ENCODE measurements at places on chromosomes 16 and 17.
A peak's percentile ranks its signal among the peaks of the same experiment; 100 is the strongest.

DNA sequence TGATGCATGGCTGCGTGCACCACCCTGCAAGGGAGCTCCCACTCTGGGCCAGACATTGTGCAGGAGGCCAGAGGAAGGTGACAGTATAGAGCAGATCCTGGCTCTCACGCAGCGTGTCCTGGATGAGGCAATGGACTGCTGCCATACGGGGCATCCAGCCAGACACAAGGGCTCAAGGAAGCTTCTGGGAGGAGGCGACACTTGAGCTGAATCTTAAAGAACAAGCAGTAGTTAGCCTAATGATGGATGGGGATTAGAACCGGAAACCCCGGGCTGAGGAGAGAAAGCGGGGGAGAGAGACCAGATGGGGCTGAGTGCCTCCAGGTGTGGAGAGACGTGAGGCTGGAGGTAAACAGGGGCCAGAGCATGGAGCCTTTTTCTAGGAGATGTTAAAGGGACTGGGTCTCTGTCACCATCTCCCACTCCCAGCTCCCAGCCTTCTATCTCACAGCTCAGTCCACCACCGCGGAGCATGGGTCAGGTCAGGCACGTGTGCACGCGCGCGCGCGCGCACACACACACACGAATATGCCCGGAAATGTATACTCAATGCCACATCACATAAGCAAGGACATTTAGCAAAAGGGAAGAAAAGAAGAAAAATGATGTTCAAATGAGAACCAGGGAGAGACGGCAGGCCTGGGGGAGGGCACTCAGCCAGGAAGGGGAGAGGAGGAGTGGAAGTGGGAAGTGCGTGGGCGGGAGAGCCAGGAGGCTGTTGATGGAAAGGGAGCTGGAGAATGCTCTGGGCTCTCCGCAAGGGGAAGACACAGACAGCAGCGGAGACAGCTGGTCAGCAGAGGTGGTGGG lies 46.3 kb downstream of the CCDC42 start:
- DNase-seq: no peak

DNA sequence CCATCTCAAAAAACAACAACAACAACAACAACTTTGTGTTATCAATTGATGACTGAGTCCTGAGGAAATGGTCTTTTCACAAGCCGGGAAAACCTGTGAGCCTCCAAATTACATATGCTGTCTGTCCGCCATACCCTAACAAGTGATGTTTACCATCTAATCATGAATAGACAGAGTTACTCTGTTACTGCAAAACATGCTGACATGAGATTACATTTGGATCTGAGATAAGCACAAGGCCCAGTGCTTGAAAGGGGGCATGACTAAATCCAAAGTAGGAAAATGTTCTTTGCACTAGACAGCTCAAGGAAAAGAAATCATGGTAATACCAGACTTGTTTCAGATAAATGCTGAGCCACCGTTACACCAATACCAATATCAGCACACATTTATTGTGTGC lies 8.6 kb upstream of the ATXN1L start:
- DNase-seq: no peak

- no peak for DNase-seq
These were observed 160.7 kb downstream of the IRX5 start for GRCh38 chr16:55091213-55091870.

DNA sequence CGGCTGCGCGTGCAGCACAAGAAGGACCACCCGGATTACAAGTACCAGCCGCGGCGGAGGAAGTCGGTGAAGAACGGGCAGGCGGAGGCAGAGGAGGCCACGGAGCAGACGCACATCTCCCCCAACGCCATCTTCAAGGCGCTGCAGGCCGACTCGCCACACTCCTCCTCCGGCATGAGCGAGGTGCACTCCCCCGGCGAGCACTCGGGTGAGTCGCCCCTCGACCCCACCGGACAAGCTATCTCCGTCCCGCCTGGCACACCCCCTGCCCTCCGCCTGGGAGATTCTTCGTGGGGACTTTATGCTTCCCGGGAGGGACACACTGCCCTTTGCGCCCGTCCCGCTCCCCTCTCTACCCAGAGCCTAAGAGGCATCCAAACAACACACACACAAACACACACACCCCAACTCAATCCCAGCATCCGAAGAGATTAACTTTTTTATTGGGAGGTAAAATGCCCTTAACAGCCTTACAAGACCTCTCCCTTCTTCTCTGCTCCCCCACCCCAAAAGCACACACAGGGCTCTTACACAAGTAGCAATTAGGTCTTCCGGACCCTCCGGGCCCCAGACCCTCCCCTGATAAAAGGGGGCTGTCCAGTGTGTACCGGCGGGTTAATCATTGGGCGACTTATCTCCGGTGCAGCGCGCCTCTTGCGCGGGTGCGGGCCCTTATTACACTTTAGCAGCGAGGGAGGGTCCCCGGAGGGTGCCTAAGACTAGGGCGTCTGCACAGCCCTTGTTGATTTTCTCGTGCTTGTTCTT lies 2.1 kb downstream of the SOX9 start:
- DNase-seq: peak; percentile 69

GRCh38 chr16:53745753-53746266 lies 41.9 kb downstream of the FTO start:
- DNase-seq: no peak

DNA sequence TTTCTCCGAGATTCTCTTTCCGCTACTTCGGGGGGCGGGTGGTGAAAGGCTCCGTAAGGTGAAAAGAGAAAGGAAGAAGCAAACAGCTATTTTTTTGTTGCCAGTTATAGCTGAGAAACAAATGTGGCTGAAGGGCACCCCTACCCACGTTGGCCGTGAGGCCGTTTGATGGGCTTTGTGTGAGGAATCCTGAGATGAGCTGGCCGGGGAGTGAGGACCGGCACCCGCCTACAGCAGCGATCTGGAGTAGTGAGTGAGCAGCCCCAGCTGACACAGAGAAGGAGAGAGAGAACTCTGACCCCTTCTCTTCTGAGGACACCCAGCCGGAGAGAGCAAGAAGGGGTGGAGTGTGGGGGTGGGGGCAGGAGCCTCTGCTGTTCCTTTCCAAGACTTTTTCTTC lies 5.6 kb downstream of the JPH3 start:
- no peak for DNase-seq

- DNase-seq: no peak
These were observed 5.8 kb downstream of the ZG16B start for GRCh38 chr16:2835638-2836493.

GRCh38 chr16:31243734-31244670 lies 15.8 kb upstream of the ITGAM start:
- DNase-seq: no peak

- DNase-seq: no peak
These were observed 68.7 kb downstream of the HIC1 start for GRCh38 chr17:2123375-2124251.

- no peak for DNase-seq
These were observed 11.5 kb upstream of the ELAC2 start for GRCh38 chr17:13029340-13029739.

DNA sequence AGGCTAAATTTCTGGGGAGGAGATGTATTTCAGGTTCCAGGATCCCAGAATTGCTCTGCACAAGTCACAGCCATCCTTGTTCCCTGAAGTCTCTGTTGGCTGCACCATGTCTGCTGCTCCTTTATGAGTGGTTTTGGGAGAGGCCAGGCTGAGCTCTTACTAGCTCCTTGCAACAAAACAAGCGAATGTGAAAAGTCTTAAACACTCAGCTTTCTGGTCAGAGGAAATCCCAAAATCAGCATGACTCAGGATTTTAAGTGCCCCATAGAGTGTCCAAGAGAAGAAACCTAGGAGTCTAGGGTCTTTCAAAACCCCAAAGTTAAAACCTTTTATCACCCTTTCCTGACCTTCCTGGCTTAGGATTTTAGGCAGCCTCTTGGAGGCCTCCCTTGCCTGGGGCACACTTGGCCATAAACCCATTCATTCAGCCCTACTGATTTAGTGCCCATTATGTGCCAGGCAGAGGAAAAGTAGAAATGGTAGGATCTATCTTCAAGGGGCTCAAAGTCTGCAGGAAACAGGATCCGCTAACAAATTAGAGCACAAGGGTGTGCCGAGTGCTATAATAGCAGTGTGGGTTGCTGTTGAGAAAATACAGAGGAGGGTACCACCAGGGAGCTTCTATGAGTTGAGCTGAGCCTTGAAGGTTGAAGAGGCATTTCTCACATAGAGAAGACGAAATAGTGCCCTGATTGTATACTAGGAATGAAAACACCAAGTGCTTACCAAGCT lies 36.9 kb downstream of the SOST start:
- no peak for DNase-seq

DNA sequence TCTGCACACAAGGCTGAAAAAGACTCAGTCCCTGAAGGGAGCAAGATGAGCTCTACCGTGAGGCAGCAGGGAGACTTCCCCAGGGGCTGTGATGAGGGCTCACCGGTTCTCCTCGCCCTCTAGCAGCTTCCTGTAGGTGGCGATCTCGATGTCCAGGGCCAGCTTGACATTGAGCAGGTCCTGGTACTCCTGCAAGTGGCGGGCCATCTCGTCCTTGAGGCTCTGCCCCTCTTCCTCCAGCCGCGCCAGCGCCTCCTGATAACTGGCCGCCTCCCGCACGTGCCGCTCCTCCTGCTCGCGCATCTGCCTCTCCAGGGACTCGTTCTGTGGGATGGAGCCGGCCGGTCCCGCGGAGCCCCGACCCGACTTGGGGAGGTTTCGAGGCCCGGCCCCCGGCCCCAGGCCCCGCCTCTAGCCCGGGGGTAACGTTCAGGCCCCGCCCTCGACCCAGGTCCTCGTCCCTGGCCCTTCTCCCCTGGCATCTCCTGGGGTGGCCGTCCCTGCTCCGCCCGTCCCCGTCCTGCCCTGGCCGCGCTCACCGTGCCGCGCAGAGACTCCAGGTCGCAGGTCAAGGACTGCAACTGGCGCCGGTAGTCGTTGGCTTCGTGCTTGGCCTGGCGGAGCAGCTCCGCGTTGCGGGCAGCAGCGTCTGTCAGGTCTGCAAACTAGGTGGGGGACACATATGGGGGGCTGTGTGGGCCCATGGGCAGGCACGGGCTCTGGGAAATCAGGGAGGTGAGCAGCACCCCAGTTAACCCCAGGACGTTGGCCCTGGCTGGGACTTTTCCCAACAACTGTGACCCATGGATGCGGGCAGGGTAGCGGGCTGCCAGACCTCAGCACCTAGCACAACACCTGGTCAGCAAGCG lies 3.9 kb downstream of the GFAP start:
- DNase-seq: peak; percentile 49

DNA sequence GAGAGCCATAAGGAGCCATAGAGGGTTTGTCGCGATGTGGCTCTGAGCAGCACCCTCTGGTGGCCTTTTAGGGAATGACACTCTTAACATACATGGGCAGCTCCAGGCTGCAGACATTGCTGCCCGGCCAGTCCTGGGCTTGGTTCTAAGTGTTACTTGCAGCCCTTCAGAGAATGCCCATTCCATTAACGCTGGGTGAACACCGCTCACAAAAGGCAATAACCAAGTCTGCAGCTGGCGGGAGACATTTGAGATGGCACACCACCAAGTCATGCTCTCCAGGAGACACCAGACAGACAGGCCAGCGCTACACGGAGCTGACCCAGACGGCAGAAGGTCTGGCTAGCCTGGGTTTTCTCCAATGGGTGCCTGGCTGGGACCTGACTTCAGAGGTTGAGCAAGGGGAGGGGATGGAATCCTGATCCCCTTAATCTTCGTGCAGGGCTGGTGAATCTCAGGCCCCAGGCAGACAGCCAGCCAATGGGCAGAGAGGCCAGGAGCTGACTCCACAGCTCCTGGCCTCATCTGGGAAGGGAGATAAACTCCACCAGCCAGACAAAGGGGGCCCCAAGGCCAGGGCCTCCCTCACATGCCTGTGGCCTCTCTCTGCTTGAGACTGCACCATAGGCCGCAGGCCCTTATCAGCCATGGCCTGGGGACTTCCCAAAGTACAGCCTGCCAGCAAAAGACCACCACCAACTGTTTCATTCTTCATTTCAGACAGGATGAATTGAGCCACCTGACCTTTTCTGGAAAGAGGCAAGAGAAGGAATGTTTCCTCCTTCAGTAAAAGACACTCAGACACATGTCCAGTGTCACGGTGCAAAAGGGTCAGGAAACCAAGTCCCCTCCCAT lies 58.8 kb downstream of the ZDHHC7 start:
- DNase-seq: peak; percentile 74

DNA sequence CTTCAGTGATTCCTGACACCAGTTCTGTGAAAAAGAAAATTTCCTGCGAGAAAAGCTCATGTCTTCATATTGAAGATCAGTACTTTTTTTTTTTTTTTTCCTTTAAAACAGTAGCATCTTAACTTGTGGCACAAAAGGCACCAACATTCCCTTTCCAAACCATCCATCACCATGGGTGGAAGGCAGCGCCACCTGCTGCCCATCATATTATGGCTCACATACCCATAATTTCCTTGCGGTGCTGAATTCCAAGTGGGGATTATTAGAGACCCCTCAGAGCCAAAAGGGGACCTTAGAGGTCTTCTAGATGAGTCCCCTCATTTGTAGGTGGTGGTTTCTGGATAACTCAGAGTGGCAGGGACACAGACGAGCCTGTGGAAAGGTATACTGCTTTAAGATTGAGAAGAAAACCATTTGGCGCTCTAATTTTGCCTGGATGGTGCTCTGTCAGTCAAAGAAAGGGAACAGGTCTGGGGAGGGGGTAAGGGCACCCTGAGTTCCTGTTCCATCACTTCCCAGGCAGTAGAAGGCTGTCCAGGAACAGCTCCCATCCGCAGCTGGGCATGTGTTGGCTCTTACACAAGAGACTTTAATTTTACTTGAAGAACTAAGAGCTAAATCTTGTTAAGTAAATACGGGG lies 7.9 kb upstream of the SOST start:
- no peak for DNase-seq

GRCh38 chr17:36674278-36674650 lies 72.9 kb downstream of the MRM1 start:
- no peak for DNase-seq

GRCh38 chr17:44210342-44211192 lies 8.9 kb downstream of the UBTF start:
- peak; percentile 95 for DNase-seq

- no peak for DNase-seq
These were observed 33.1 kb downstream of the N4BP1 start for GRCh38 chr16:48576927-48577326.

DNA sequence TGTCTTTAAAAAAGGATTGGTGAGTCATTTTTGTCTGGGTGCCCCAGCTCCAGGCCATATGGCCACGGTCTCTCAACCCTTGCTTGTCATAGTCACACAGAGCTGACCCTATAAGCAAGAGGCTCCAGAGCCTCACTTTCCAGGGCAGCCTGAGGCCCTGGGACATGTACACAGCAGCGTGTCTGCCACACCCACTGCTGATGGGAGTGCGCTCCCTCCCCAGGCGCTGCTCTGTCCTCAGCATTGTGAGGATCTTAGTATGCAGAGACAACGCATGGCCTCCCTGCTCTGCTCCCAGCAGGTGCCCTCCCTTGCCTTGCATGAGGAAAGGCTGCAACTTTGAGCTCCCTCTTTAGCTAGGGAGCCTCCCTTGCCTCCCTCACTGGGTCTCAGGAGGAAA lies 80.8 kb upstream of the CRHR1 start:
- DNase-seq: no peak

DNA sequence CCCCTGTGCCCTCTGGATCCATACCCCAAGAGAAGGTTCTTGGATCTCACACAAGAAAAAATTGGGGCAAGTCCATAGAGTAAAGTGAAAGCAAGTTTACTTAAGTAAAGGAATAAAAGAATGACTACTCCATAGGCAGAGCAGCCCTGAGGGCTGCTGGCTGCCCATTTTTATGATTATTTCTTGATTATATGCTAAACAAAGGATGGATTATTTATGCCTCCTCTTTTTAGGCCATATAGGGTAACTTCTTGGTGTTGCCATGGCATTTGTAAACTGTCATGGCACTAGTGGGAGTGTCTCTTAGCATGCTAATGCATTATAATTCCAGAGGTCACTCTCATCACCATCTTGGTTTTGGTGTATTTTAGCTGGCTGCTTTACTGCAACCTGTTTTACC lies 70.8 kb downstream of the NLK start:
- no peak for DNase-seq

GRCh38 chr16:50422926-50423325 lies 54.1 kb upstream of the BRD7 start:
- no peak for DNase-seq
